ENCODE measurements at places on chromosomes 1 and 21.
A peak's percentile ranks its signal among the peaks of the same experiment; 100 is the strongest.

- peak; percentile 86 for DNase-seq
Measured at GRCh38 chr1:150168960-150169601, 19.4 kb downstream of the PLEKHO1 start.

DNA sequence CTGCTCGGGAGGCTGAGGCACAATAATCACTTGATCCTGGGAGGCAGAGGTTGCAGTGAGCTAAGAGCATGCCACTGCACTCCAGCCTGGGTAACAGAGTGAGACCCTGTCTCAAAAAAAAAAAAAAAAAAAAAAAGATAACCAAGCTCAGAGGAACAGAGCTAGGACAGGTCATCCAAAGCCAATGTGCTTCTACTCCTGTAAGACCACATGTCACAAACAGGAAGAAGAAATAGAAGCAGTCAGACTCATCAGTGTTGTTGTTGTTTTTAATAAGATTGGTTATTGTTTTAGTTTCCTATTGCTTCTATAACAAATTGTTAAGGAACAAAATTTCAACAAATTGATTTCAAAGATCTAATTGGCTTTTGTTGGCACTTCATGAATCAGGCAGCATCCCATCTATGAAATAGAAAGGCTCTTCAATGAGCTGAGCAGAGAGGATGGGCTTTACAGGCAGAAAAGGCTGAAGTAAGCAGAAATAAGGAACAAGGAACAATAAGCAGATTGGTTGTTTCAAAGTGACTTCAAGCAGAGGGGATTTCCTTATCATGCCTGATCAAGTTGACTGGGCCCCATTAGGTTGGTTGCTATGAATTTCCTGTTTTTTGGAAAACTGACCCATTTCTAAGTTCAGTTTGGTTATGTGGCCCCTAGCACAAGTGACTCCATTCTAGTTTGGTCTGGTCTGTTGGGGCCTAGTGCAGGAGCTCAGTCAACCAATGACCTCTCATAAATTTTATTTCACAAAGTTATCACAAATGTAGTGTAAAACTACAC is 6.0 kb upstream of the AKNAD1 start:
- DNase-seq: no peak

DNA sequence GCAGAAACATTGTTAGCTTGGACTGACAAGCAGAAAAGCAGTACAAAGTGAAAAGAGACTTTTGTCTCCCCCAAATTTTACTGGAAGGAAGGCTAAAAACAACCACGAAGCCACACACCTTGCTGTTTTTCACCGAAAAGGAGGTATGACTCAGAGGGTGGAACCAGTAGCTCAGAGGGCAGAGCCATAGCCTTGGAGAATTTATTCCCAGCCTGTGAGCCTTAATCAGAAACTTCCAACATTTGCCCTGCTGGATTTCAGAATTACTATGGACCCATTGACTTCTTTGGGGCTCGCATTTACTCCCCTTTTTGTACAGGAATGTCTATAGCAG is 32.0 kb downstream of the RPS6KC1 start:
- no peak for DNase-seq

DNA sequence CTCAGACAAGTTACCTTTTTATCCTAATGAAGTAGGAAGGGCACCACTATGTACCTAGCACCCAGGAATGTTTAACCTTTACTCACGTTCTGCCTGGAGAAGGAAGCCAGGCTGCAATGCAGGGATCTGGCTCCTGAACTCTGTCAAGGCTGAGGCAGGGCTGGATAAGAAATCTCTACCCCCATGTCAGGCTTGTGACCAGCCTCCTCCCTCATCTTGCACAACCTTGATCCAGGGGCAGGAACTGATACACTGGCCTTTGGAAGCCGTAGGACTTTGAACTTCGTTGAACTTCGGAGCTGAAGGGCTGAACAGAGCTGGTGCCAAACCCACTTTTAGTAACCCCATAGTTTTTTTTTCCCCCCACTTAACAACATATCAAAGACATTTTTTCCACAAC is 8.0 kb upstream of the AKR1A1 start:
- DNase-seq: peak; percentile 86

GRCh38 chr1:10692401-10693021 is 103.9 kb downstream of the CASZ1 start:
- DNase-seq: peak; percentile 87

DNA sequence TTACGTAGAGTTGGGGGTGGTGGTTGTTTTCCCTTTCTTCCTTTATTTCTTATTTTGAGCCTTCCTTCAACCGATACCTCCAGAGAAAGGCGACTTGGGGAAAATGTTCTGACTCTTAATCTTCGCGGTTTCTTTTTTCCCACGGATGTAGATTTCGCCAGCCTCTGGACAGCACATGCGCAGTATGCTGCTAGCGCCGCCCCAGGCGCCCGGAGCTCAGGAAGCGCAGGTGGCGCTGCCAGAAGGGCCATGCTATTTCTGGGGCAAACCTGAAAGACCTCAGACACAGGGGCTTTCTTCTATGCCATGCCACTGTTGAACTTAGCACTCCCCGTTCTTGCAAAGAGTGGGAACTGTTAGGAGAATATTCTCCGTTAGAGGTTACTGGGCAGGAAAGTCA is 392.1 kb downstream of the KIF26B start:
- no peak for DNase-seq

Measured in stomach (tissue), 19 donors.